ENCODE measurements at places on chromosomes 11 and 22.

DNA sequence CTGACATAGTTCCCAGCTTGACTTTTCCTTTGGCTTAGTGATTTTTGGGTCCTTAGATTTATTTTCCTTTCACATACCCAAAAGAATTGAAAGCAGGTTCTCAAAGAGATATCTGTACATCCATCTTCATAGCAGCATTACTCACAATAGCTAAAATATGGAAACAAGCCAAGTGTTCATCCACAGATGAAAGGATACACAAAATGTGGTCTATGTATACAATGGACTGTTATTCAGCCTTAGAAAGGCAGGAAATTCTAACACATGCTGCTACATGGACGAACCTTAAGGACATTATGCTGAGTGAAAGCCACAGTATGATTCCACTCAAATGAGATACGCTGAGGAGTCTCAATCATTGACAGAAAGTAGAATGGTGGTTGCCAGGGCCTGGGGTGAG, 171.8 kb downstream of the IGLL1 start:
- DNase-seq = no peak

DNA sequence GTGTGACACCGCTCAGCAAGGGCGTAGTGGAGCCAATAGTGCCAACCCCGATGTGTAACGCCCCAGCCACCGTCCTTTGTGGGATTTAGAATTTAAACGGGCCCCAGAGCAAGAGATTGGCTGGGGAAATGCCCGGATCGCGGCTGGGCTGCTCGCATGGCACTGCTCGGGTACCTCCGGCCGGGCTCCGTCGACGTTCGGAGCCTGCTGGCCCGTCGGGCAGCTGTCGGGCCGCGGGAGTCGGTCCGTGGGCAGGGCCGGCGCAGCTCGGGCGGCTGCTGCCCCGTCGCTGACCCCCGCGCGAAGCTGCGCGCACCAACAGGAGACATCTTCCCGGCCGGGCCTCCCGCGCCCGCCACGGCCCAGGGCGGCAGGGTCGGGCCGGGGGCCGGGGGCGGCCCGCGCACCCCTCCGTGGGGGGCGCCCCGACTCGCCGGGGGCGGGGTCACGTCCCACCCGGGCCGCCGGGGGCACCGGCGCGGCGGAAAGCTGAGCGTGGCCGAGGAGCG, 1.3 kb upstream of the KDM2A start:
- DNase-seq = no peak

- no peak for DNase-seq
Measured at GRCh38 chr11:95524314-95525036, 265.1 kb downstream of the FAM76B start.

- DNase-seq = peak; percentile 59
Measured at GRCh38 chr22:35840302-35840739, 122.6 kb downstream of the APOL5 start.

DNA sequence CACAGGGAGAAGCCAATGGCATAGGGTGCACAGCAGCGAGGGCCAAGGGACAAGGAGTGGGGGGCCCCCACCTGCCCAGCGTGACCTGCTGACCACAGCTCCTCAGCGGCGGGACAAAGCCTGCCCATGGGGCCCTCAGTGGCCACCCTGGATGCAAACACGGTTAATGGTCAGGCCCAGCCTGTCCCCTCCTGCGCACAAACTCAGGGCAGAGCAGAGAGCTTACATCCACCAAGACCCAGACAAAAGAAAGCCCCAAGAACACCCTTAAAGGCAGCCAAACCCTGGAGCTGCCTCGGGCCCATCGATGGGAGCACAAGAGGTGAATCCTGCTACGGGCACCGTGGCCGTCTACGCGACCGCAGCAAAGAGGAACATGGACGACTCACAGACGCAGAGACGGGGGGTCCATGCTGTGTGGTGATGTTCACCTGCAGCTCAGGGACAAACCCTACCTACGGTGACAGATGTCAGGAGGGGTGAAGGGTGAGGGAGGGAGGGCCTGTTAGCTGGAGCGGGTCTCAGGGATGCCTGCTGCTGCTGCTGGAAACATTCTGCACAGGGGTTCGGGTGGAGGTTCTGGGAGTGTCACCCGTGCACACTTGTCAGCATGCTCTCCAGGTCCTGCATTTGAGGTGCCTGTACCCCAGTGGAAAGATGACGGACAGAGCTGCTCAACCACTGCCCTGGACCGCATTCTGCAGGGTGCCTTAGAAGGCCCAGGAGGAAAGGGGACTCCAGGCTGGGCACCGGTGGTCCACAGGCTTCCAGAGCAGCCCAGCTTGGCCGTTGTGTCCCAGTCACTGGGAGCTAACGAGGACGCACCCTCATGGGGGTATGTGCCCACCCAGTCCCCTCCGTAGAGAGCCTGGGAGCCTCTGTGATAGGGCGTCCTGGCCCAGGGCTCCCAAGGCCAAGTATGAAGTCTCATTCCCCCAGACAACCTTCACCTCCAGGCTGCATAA, 11.6 kb downstream of the ASCL2 start:
- no peak for DNase-seq

GRCh38 chr11:92388380-92388779, 163.8 kb downstream of the FAT3 start:
- no peak for DNase-seq

DNA sequence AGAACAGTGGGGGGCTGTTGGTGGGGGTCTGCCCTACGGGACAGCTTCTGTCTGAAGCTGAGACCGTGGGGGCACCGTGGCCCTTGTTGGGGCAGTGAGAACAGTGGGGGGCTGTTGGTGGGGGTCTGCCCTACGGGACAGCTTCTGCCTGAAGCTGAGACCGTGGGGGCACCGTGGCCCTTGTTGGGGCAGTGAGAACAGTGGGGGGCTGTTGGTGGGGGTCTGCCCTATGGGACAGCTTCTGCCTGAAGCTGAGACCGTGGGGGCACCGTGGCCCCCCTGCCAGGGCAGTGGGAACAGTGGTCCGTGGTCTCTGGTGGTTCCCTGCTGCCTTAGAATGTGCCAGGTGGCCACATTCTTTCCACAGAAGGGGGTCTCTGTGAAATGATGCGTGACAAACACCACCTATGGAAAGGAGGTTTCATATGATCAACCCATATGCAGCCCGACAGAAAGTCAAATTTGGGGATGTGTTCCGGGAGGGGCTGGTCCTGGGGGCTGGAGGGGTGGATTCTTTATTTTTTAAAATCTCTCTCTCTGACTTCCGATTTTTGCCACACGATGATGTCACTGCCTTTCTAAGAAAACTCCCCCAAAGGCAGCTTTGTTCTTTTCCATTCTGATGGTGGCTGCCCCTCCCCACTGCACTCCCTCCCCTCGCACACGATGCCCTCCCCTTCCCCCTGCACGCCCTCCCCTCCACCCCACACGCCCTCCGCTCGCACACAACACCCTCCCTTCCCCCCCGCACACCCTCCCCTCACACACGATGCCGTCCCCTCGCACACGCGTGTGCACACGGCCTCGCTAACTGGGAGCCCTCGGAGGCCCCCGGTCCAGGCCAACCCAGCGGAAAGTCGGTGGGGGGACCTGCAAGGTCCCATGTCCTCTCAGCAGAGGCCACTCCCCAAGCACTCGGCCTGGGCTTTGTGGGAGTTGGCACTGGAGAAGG, 1186.5 kb downstream of the BRD1 start:
- no peak for DNase-seq

- no peak for DNase-seq
Measured at GRCh38 chr11:110430267-110431050, 711 bp downstream of the FDX1 start.

DNA sequence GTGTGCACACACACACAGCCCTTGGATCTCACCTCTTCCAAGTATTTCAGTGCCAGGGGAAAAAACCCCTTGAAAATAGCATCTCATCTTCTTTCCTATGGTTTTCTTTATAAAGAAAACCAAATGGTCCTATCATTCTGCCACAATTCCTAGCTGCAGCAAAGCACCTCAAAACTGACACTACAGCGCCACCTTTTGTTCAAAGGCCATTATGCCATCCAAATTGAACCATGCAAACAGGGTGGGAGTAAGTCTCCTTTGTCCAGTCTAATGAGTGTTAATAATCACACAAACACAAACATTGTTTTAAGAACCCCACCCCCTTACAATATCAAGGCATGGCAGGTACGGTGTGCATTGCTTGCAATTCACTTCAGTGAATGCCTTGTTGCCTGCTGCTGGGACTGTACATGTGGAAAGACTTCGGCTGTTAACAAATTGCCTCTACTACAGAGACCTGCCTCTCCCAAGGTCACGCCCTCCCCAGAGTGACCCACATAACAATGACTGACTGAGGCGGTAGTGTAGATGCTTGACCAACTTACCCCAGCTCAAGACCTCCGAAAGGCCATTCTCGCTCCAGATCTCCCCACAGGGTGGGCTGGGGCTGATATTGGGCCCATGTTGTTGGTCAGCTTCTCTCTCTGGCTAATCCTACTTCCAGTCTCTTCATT, 31.7 kb downstream of the FAM181B start:
- DNase-seq = peak; percentile 58

DNA sequence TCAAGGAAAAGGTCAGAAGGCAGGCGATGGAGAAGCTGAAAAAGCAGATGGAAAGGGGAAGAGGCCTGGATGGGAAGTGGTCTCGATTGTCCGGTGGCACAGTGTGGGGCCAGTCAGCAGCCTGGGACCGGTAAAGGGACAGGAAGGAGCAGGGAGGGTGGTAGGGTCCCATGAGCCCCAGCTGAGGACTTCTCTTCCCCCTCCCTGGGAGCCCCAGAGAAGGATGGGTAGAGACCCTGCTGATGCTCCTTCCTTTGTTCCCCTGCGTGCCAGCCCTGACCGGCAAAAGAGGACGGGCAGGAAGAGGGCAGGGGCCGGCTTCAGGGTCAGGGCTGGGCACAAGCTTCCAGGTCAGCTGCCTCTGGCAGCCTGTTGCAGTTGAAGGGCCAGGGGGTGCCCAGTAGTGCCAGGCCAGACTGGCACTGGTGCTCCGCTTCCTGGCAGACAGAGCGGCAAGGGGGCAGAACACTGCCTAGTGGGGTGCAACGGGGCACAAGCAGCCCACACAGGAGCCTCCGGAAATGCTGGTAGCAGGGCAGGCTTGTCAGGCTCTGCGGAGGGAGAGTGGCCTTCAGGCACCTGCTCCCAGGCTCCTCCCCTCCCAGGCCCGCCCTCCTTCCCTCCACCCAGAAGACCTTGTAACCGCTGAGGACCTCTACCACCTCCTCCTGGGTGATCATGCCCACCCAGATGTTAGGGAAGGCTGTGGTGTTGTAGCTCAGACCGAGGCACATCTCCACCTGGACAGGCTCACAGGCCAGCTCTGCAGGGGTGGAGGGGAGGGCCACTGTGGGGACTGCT, 739 bp upstream of the C1QTNF5 start:
- DNase-seq = no peak

DNA sequence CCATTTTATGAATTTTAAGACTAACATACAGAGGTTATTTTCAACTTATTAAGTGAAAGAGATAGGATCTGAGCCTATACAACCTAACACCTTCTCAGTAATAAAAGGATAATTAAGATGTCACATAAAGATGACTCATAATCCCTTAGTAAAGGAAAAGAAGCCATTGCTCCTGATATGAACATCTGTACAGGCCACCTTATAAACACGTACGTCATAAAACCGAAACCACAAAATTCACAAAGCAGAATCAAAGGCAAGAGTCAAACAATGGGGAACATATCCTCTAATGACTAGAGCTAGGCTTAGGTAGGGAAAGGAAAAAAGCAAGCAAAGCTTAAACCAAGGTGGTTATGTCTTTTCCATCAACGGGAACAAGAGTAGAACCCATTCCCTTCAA, 103.5 kb downstream of the KCNA4 start:
- no peak for DNase-seq

- DNase-seq = no peak
Measured at GRCh38 chr11:33694346-33695050, 6.1 kb downstream of the C11orf91 start.

GRCh38 chr11:3615998-3616397, 25.8 kb downstream of the ART5 start:
- DNase-seq = no peak

- DNase-seq = peak; percentile 30
Measured at GRCh38 chr11:102197670-102198139, 87.5 kb downstream of the YAP1 start.

DNA sequence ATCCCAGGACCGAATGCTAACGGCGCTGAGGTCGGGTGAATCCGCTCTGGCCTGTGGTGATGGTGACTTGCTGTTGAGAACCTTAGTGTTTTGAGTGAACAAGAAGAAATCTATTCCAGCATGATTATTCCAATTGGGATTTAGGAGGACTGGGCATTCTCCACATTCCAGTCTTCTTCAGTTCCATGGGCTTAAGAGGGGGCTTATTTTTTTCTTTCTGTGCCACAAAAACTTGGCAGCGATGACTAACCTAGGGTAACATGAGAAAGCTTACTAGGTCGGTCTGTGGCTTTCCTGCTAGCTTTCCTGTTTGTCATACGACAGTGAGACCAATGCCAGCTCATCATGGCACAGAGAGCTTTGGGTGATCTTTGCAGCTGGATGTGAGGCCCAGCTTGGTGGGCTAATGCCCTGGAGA, 62.9 kb upstream of the ATXN10 start:
- no peak for DNase-seq

- no peak for DNase-seq
Measured at GRCh38 chr22:28012832-28013460, 93.9 kb upstream of the PITPNB start.

- peak; percentile 73 for DNase-seq
Measured at GRCh38 chr11:84384731-84385130, 1098.6 kb upstream of the CCDC90B start.

GRCh38 chr11:11446967-11447366, 93.9 kb upstream of the CSNK2A3 start:
- no peak for DNase-seq

- DNase-seq = no peak
Measured at GRCh38 chr11:26792941-26793340, 71.1 kb upstream of the SLC5A12 start.

DNA sequence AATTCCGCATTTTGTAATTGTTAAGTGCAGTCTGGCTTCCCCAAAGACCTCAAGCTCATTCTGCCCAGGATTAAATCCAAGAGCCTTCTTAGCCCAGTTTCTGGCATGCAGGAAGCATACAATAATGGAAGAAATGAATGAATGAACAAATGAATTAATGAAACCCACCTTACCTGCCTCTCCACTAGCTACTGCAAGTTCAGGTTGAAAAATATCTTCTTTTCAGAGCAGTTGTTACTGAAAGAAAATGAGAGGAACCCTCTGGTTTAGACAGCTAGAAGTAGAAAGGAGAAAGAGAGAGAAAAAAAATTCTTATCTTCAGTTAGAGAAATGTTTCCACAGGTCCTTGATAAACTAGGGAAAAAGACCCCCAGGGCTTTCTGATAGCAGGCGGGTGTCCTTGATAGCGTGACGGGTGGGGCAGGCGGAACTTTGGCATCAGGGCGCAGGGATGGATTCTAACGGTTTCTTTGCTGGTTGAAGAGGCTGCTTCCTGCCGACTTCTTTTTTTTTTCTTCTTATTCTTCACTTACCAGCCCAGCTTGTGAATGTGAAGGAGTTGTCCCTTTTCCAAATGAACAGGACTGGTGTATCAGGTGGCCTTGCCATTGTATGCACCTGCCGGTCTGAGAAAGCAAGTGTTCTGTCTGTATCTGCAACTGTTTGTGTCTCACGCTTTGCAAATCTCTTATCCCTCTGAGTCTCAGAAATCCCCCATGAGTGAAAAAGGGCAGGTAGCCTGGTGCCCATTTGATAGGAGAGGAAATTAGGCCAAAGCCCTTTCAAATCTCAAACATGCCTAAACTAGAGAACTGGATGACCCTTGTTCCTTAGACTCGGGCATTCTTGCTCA, 10.0 kb downstream of the LMO2 start:
- no peak for DNase-seq
